ENCODE measurements at places on chromosomes 5 and 9.
A peak's percentile ranks its signal among the peaks of the same experiment; 100 is the strongest.

DNA sequence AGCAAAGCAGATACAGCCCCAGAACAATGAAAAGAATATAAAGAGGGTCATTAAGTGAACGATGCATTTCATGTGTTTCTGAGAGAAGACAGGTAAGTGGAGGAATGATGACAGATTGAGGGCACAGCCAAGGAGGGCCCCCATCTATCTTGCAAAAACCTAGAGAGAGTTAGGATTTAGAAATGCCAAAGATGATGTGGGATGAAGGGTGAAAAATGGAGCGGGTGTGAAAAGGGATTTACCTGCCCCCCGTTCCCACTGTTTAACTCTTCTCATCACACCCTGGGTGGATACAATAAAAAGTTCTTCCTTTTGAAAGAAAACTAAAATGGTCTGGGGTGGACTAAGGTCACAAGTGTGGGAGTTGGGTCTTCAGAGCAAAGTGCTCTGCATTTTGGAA is 18.5 kb upstream of the PPP2R2B start:
- DNase-seq: no peak

DNA sequence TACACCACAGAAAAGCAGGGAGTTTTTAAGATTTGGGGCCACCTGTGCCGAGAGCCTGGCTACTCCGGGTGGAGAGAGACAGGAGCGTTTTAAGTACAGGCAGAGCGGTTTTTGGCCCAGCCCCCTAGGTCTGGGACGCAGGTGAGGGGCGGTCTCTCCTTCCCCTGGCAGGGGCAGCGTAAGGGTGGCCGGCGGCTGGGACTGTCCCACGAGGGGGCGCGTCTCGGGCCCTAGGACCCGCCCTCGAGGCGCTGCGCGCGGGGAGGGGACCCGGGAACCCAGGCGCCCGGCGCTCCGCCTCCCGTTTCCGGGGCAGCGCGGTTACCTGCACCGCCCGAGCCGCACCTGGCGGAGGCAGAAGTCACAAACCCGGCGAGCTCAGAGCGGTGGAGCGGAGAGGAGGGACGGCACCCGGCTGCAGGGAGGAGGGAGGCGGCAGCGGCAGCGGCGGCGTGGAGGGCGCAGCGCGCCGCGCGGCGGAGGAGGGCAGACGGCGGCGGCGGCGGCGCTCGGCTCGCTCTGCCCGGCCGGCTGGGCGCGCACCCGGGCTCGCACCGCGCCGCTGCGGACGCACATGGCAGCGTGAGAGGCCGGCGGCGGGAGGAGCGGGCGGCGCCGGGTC is at the start of gene WWC1:
Gene WWC1 (plus strand): TSS at position 304 of the 622 bp plus-strand sequence. CDS start 508 bp downstream, outside the sequence.
- DNase-seq: peak; percentile 94

DNA sequence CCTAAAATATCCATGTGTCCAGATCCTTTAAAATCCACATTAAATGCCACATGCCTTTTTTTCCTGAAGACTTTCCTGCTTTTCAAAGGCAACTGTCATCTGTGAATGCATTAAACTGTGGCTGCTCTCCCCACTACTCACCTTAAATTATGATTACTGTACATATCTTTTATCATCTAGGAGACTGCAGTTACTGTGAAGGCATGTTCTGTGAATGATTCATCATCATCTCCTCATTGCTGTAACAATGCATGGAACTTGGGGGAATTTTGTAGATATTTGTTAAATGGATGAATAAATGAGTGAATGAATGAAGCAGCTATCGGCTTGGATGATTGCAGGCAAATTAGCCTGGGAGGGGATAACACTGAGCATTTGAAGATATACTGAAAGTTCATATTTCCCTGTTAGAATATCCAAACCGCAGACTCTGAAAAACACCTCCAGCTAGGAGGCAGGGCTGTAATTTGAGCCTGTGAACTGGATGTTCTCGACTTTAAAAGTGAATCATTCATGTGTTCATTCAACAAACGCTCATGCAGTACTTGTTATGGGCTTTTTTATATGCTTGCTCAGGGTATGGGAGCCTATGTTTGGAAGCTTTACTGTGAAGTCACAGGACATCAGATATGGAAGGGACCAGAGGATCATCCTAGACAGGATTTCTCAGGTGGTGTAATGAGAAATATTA is 519.2 kb downstream of the KIF4B start:
- no peak for DNase-seq

GRCh38 chr5:177113566-177114424 is 19.8 kb upstream of the NSD1 start:
- peak; percentile 81 for DNase-seq

- DNase-seq: no peak
Measured at GRCh38 chr5:175392236-175392635, 51.7 kb downstream of the DRD1 start.

DNA sequence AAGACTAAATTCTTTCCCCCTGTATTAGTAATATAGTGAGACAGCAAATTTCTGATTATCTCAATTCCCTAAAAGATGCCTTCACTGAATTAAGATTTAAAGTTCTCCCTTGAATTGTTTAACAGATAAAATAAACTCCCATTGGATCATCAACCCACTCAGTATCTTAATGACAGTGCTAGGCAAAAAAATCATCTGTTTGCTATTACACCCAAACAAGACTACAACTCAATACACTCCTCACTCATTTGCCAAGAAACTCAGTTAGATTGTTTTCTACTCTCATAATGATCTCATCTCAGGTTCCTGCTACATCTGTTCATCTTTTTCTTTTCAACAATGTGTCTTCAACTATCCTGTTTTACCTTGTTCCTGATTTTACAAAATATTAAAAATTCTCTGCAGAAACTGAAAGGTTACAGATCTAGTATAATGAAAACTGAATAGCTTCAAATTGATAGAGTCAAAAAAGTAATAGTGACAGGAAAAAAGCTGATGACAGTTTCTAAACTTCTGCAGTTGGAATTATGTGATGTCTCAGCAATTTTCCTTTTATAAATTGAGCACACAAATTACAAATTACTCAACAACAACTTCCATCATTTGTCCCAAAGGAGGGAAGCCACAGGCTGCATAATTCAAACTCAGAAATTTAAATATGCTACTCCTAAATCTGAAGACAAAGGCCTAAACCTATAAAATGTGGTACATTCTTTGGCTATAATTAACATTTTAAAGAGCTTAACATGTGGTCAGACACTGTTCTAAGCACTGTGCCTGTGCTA is 39.4 kb downstream of the HOMER1 start:
- no peak for DNase-seq

- no peak for DNase-seq
Measured at GRCh38 chr5:130050585-130050984, 146.3 kb downstream of the CHSY3 start.

GRCh38 chr9:136944212-136944518 is 373 bp downstream of the FBXW5 start:
- no peak for DNase-seq

DNA sequence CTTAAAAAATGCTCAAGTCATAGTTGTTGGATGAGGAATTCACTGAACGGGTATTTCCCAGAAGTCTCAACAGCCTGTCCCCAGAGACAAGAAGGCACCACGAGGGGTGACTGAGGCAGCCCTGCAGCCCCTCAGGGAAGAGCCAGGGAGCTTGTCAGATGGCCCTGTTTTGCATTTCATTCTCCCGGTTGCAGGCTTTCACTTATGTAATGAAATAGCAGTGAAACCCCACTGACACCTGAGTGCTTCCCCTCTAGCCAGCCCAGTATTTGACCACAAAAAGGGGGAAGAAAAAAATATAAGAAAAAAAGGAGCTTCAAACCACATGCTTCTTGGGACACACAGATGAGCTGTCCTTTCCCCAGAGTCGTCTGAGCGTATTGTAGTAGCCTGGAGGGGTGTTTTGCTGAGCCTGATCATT is 75.3 kb upstream of the IL12B start:
- no peak for DNase-seq

GRCh38 chr5:35320029-35320428 is 89.7 kb upstream of the PRLR start:
- DNase-seq: no peak

GRCh38 chr5:169424670-169425378 is 123.9 kb upstream of the SLIT3 start:
- no peak for DNase-seq

DNA sequence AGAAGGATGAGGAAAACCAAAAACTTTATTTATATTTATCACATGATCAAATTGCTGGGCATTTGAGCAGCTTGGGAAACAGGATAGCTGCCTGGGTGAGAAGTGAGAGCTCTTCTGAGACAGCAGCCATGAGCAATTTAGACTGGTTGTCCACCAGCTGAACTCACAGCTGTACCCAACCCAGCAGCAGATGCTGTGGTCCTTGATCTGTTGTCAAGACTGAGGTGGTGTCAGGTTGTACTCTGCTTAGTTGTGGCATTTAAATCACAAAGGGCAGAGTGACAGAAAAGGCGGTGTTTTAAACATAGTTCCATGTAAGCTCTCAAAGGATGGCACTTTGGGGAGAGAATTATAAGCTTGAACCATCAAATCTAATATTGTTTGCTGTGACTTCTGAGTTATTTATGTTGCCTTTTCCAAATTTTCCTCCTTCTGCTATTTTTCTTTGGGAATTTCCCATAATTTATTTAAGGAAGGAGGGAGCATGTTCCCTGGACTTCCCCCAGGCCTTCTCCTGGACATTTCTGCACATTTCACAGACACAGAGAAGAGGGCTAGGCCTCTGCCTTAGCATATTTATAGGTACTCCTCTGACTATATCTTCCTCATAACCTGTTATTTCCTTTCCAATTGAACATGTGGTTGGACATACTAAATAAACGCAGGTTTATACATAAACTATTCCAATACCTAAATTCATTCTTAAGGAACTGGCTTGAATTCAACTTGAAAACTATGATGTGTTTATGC is 117.7 kb upstream of the FER start:
- no peak for DNase-seq

DNA sequence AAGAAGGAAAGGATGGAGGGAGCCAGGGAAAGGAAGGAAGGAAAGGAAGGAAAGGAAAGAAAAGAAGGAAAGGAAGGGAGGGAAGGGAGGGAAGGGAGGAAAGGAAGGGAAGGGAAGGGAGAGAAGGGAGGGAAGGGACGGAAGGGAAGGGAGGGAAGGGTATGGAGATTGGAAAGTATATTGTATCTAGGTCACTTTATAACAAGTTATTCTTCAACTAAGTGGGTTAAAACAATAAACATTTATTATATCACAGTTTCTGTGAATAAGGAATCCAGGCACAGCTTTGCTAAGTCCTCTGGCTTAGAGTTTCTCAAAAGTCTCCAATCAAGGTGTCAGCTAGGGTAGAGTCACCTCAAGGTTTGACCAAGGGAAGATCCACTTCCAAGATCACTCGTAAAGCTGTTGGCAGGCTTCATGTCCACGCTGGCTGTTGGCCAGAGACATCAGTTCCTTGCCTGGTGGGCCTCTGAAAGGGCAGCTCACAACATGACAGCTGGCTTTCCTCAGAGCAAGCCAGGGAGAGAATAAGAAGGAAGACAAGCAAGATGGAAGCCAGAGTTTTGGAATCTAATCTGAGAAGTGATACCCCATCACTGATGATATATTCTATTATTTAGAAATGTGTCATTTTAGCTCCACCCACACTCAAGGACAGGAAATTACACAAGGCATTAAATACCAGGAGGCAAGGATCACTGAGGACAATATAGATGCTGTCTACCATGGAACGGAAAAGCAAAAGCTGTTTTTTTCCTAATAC is 105.1 kb downstream of the DEPDC1B start:
- DNase-seq: no peak

DNA sequence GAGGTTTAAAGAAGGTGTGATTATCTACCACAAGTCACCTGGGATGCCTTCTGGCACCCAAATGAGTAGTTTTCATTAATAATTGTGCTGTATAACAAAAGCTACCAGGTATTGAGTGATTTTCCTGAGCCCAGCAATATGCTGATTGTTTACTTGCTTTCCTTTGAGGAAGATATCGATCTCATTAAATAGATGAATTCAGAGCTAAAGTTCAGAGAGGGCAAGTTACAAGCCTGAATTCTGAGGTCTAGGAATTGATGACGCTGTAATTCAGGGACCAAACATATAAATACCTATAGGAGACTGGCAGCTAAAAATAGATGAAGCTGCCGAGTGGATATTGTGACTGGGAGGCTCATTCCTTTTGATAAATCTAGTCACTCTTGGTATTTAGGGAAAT is 1.1 kb downstream of the ERCC6L2 start:
- peak; percentile 36 for DNase-seq

GRCh38 chr9:118473521-118473920 is 769.3 kb downstream of the TLR4 start:
- DNase-seq: no peak

DNA sequence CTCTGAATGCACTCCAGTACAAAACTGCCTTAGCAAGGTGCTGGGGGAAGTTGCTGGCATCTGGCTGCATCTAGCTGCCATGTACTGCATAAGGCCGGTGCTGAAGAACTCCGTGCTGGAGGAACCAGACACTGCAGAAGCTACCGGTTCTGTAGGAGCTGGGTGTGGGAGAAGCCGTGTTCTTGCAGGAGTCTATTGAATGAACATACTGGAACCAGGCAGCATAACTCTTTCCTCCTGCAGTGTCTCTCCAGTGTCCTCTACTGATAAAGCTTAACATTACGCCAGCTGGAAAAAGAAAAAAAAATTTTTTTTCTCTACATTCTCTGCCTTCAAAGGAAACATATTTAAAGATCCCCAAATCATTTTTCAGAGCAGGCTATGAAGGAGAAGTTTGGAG is 38.5 kb downstream of the VPS13A start:
- DNase-seq: peak; percentile 8

DNA sequence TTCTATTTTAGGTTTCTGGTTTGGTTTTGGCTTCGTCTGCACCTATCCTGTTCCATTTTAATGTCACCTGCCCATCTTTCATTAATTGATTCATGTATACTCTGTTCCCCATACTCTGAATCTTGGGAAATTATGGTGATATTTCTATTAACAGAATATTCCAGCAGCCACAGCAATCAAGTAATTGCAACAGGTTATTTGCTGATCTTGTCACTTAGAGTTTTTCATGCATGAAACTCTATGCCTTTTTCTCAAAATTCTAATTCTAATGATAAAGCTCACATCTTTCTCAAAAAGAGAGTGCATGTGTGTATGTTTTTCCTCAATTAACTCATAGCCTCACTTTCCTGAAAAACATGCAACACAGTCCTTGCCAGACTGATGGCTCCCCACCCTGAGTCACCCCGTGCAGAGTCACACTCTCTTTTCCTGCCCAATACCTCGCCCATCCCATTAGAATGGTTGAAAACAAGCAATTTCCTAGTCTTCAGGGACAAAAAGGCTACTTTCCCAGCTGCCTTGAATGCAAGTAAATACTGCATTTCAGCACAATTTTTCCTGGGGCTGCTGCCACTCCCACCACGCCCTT is 15.6 kb downstream of the GFRA3 start:
- no peak for DNase-seq

- no peak for DNase-seq
Measured at GRCh38 chr5:93654676-93655075, 71.7 kb downstream of the NR2F1 start.

DNA sequence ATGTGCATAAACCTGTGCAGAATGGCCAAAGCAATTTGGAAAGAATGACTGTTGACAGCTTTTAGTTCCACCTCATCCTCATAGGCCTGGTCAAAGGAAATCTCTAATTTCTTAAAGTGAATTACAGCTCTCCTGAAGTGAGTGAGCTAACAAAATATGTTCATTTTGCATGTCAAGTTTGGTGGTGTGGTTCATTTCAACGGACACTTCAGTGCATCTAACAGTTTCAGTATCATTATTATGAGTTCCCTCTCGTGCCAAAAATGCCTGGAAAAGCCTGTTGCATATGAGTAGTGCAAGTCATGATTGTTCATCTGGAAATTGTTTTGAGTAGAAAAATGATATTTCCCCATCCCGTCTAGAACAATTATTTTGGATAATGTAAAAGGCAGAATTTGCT is 53.2 kb upstream of the HMHB1 start:
- DNase-seq: no peak
